ENCODE measurements at places on chromosomes 7 and 10.

- DNase-seq, result no peak
Observed at GRCh38 chr7:7607010-7607409, 33.5 kb upstream of the UMAD1 start.

DNA sequence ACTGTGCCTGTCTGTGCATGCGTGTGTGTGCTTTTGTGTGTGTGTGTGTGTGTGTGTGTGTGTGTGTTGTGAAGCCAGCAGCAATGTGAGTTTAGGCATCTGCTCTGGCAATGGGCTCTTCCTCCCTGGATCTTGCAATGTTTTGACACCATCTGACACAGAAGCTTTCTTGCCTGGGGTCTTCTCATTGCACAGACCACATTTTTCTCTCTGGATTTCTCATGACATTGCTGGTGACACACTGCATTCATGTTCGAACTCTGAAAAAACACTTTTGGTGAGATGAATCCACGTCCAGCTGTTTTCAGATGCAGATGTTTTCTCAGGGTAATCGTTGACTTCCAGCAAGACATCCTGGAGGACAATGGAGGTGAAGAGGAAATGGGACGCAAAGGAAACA is 63.0 kb upstream of the FZD8 start:
- no peak for DNase-seq

DNA sequence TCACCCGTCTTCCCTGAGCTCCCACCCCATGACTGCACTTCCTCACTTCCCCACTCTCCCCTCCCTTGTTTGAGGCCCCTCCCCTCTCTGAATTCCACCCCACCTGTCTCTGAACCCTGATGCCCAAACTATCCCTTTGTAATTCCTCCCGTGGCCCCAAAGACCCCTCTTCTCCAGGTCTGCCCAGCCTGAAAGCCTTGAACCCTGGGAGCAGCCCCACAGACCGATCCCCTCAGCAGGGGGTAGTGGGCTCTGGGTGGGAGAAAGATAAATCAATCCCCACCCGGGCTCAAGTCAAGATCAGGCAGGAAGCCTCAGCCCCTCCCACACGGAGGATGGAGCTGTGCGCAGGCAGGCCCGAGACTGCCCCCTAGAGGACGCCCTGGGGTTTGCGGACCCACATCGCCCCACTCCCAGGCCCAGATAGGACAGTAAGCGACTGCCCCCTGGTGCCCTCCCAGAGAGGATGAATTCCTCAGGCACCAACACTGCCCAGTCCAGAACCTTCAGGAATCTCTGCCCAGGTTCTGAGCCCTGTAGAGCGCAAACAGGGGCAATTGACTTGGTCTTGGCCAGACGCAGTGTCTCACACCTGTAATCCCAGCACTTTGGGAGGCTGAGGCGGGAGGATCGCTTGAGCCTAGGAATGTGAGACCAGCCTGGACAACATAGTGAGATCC is 11.7 kb downstream of the HSPB1 start:
- DNase-seq, result peak; percentile 83

GRCh38 chr10:78628976-78629375 is 439.8 kb upstream of the ZMIZ1 start:
- DNase-seq, result no peak

- DNase-seq, result no peak
Observed at GRCh38 chr7:9937944-9938631, 1035.6 kb upstream of the PHF14 start.

DNA sequence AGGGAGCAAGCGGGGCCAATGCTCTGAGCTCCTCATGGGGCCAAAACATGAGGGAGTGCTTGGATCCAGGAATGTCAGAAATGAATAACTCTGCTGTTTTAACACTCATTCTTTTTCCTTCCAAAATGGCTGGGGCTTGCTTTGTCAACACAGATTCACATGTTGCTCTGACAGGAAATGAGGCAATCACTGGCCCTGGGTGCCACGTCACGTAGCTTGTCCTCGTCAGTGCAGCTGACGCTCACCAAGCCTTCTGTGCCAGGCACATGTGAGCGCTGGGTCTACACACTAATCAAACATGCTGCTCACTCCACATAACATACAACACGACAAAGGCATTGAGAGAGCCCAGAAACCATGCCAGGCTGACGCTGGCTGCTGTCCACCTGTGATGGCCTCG is 198.9 kb downstream of the WDR37 start:
- no peak for DNase-seq

DNA sequence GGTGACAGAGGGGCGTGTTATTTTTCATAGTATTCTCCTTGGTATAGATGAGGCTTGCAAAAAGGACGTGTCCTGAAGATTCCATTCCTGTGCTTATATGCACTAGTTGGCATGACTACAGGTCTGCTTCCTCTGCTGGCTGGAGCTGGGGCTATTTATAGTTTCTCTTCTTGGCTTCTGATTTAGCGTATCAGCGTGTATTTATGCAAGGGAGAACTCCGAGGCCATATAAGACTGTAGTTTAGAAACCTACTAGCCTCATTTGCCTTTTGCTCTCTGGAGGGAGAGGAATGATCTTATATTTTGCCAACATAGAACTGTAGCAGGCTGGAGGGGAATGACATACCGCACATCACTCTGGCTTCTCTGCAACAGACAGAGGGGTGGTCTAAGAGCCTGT is 39.7 kb downstream of the CACNB2 start:
- no peak for DNase-seq

DNA sequence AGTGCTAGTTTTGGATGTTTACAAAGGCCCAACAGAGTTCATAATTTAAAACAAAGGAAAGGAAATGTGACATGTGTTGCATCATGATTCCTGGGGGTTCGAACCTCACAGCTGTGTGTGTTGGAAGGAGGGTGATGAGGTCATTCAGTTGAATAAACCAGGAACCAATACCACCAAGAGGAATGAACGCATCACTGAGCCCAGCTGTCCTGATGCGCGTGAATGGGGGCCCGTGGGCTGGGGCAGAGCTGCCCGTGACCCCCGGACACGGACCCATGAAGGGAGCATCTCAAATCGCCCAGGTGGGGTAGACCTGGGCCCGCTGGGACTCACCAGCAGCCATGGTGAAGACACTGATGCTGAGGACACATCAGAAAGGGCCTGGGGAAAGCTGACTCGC is 33.0 kb downstream of the BRI3 start:
- DNase-seq, result no peak

GRCh38 chr7:23410446-23411183 is 59.7 kb downstream of the IGF2BP3 start:
- DNase-seq, result no peak

DNA sequence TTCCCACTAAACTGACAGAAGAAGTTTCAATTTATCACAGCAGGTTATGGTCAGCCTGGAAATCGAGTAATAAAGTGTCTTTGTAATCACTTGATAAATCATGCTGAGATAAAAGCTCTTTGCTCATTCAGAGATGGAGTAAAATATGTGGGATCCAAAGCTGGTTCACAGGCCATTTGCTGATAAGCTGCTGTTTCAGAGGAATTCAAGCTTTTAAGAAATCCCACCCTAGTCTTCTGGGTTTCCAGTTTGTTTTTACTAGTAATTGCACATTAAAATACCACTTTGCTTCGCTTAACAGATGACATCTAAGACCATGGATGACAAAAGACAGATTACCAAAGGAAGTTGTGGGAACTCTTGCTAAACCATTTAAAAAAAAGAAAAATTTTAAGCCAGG is 37.4 kb upstream of the CDK6 start:
- no peak for DNase-seq

DNA sequence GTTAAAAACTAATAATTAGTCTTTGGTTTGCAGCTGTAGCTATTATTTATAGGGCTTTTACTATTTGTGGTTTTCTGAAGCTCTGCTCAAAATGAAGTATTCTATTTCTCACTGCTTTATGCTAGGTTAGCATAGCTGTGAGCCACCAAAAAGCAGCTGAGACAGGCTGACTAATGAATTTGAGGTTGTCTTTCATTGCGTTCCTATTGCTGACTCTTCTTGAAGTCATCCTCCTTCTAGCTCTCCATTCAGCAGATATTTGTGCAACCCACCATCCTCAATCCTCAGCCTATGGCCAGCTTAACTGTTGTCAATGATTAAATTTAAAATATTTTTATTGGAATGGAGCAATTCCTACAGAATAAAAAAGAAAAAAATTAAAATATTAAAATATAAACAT is 2.1 kb upstream of the RALA start:
- DNase-seq, result no peak

GRCh38 chr10:108358912-108359311 is 1194.4 kb upstream of the SORCS1 start:
- DNase-seq, result no peak

- no peak for DNase-seq
Observed at GRCh38 chr7:47488969-47489342, 93.0 kb downstream of the TNS3 start.

DNA sequence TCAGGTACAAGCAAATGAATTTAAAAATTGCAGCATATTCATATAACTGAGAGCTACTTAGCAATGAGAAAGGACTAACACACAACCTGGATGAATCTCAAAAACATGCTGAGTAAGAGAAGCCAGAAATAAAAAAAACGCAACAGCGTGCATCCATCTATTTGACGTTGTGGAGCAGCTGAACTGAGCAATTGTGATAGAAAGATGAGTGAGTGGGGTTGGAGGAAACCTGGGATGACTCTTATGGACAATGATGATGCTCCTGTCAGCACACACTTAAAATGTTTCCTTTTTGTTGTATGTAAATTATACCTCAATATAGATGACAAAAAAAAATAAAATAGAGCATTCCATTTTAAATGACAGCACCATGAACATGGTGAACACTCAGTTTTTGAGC is 36.0 kb upstream of the AKR1E2 start:
- no peak for DNase-seq

DNA sequence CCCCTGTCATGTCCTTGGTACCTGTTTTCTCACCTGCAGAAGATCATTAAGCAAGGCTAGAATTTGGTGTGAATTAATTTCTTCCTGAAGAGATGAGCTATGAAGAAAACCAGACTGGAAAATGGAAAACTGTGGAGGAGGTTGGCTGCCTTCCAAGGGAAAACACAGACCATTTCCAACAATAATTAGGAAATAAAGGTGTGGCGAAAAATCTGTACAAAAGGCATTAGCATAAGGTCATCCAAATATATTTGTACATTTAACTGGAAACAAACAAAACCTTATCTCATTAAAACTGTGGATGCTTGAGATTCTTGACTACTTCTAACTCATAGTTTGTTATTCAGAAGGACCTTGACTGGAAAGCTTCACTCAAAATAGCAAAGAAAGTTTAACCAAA is 1.7 kb downstream of the STN1 start:
- no peak for DNase-seq

- no peak for DNase-seq
Observed at GRCh38 chr10:21396889-21397288, 128.6 kb downstream of the SKIDA1 start.

DNA sequence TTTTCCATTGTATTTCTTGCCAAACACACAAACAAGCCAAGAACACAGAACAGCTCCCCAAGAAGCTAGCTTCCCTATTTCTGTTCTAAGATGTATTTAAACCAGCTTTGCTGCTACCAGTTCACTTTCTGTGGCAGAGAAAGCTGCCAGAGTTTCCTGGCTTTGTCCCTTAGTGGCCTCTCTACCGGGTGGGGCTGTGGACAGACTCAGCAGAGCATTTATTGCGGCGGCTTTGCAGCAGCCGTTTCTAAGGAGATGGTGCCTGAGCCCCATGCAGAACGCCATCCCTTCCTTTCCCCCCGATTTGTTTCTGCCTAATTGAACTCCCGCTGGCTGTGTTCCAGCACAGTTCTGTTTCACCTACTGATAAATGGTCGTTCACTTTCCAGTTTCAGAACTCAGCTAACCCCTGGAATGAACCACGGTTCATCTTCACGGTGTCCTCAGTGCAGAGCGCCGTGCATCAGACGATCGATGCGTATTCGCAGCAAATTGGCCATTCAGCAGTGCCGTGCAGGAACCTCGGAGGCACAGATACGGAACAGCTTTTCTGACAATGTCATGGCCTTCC is 33.8 kb upstream of the SFMBT2 start:
- no peak for DNase-seq

GRCh38 chr7:50056131-50056530 is 36.9 kb downstream of the ZPBP start:
- DNase-seq, result no peak

DNA sequence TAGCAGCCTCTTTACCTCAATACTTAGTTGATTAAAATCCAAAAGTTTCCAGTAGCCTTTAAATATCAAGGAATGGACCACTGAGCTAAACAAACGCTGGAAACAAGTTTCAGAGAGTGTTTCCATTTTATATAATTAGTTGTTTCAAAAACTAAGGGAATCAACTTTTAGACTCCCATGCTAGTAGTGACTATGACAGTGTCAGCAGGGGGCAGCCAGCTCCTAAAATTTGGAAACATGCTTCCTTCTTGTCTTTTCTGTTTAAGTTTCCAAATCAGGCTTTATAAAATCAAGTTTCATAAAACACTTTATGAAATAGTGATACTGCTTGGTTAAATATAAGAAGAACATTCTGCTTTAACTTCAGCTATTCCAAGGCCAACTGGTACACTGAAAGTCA is 138.2 kb upstream of the TMEM229A start:
- no peak for DNase-seq

DNA sequence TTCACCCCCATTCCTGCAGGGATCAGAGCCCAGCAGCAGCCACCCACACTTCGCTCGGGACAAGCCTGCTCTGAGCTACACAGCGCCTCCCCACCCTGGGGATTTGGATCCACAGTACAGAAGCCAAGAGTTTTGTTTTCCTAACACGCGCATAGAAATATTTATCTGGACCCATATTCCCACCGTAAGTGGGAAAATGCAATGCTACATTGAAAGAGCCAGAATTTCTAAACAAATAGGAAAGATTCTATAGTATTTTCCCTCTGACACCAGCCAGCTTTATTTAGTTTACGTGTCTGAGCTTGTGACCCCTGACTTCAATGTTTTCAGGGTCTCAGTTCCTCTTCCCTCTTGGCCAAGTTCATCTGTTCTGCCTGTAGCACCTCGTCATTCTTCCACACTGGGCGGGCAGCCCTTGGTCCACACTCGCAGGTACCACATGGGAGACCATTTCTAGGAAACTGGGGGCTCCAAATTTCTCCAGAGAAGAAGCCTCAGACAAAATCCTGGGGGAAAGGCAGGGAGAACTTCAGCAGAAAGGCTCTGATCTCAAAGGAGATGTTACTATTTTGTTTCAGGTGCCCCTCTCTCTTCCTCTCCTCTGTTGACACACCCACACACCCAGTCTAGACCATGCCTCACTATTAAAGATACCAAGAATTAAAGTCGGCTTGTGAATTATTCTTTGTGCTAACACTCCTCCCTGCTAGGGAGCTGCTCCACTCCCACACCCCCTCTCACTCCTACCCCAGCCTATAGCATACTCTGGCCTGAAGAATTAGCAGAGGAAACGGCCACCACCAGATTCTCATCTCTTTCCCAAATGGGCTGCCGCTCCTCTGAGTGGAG is 116.0 kb upstream of the PCGF5 start:
- no peak for DNase-seq

GRCh38 chr10:9228771-9229170 is 1174.3 kb downstream of the GATA3 start:
- DNase-seq, result no peak

DNA sequence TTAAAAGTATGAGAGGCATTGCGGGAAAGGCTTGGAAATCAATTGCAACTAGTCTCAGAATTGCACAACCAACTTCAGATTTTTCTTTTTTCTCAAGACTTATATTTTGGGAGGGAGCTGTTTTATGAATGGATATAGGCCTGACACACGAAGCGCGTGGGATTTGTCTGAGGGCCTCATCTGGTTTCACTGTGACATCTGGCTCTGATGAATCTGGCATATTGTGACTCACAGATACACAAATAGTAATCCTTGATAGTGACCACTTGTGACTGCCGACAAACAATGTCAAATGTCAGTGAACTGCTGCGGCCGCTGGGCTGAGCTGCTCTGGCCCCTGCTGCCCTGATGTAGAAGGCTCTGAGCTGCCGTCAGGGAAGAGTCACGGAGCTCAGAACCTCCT is 655.1 kb downstream of the INHBA start:
- no peak for DNase-seq

GRCh38 chr10:43209074-43209455 is 57.8 kb downstream of the RASGEF1A start:
- DNase-seq, result no peak
